ENCODE measurements at places on chromosomes 2 and 18.

DNA sequence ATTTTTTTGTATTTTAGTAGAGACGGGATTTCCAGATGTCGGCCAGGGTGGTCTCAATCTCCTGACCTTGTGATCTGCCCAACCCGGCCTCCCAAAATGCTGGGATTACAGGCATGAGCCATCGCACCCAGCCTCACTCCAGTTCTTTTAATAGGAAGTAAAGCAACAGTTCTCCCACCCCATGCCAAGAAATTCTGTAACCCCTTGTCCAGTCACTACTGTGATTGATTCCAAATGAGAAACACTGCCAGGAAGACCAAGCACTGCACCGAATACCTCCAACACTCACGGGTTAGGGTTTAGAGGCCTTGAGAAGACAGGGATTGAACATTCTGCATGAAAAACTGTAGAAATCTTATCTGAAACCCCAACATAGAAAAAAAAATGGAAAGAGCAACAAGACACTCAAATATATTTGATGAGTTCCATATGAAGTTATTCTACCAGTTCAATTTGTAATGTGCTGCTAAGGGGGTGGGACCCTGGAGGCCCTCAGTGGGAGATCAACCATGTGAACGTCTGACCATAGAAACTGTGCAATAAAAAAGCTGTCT is 48.2 kb upstream of the BIN1 start:
- DNase-seq = no peak

- DNase-seq = no peak
Observed at GRCh38 chr2:43086451-43087221, 139.8 kb downstream of the ZFP36L2 start.

DNA sequence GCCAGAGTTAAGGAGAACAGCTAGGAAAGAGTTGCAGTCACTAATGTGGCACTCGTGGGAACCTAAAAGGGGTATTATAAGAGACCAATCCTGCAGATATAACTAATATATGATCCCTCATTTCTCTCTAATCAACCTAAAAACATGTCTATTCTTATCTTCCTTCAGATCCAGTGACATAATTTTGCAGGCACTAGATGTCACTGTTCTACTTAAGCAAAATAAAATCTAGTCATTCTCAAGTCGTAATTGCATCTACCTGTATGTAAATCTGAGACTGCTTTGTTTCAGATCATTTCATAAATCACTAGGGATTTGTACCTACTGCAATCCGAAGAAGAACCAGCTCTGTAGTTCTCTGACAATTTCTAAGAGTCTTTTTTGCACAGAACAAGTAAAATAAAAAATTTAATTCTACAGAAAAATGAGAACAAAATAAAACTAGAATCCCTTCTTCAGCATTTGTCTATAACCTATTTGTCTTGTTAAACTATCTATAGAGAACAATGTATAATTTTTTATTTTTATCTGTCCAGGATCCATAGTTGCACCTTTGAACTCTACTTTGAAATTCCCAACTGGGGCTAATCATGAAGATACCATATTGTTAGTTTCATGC is 56.5 kb upstream of the ERBB4 start:
- DNase-seq = no peak

DNA sequence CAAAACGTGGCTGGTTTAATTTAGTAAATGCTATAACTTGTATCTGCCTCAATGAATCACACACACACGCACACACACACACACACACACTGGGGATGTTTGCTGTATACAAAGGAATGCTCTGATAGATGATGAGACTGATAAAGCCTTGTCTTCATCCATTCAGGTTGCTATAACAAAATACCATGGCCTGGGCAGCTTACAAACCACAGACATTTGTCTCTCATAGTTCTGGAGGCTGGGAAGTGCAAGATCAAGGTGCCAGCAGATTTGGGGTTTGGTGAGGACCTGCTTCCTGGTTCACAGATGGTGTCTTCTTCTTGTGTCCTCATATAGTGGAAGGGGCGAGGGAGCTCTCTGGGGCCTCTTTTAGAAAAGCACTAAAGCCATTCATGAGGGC is 149.5 kb upstream of the HDAC4 start:
- no peak for DNase-seq

DNA sequence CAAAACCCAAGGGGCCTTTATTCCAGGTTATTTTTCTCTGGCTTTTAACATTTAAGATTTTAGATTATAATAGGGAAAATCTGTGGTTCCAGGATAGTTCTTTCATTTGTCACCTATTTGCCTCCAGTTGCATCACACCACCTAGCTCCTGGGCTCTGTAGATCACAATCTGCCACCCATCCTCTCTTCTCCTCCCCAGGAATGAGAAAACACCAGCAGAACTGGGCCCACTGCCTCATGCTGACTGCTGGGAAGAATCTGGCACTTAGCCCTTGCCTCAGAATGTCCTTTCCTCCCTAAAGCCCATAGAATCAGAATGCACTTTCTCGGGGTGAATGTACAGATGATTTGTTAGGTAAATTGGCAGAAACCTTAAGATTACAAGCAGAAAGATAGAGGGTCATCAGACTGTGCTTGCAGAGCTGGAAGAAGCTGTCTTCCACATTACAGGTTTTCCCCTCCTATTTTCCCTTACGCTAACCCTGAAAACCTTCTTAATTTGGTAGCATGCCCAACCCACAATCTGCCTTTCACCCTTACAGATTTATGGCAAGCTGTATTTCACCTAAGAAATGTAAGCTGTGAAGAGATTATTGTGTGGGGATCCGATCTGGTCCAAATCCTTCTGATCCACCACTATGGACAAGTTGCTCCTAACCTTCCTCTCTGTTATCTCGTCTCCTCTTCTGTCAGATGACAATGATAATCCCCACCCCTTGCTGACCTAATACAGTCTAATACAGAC is 72.6 kb downstream of the LRRC30 start:
- no peak for DNase-seq

GRCh38 chr2:235264512-235264911 is 229.3 kb upstream of the AGAP1 start:
- DNase-seq = no peak

DNA sequence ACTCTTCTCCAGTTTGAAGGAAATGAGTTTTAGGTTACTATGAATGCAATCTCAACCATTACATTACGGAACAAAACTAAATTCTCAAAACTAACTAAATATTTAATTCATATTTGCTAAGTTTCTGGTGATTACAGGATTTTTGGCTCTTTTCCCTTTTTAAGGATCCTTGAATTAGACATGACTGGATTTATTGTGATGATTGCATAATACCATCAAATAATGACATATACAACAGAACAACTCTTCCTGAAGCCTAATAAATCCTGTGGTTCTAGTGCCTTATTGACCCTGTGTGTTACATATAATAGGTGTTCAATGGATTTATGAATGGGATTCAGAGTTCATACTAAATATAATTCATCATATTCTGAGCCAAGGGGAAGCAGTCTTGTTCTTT is 90.5 kb downstream of the WDR7 start:
- no peak for DNase-seq

DNA sequence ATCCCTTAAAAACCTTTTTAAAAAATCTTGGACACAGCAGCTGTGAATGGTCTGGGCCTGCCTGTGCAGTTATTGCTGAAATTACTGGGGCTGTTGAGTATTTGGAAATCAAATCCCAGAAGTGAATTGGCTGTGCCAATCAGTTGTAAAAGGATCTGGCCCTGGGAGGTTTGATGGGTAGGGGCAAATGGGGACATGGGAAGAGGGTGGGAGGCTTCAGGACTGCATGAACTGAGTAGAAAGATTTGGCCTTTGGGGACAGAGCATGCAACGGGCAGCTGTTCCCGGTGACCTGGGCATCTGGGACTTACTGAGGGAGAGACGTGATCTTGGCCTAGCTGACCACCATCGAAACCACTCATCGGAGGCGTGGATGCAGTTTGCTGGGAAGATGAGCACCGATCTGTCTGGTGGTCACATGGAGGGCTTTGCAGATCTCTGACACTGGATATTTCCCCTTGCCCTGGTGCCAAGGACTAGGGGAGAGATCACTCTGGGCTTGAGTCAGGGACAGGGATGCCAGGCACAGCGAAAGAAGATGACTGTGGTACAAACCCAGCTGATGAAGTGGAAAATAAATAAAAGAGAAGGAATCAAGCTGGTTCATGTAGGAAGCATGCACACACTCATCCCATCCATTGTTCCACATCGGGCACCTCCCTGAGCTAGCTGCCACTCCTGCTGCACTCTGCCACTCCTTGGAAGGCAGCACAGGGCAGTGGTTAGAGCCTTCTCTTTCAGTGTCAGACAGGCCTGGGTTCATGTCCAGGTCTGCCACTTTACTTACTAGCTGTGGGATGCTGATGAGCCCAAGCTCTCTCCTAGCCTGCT is 58.4 kb downstream of the SEMA4F start:
- no peak for DNase-seq

- no peak for DNase-seq
Observed at GRCh38 chr2:120990451-120990871, 254.8 kb downstream of the GLI2 start.

DNA sequence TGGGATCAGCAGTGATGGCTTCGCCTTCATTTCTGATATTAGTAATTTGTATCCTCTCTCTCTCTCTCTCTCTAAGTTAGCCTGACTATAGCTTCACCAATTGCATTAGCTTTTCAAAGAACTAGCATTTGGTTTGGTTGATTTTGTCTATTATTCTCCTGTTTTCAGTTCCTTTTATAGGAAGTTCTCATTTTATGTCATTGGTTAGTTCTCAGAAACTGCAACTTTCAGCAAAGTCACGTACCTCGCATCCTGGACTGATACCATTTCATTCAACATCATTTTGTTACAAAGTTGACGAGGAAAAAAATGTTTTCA is 450.8 kb downstream of the EIPR1 start:
- DNase-seq = no peak

GRCh38 chr2:158746488-158746887 is 48.6 kb upstream of the DAPL1 start:
- no peak for DNase-seq

DNA sequence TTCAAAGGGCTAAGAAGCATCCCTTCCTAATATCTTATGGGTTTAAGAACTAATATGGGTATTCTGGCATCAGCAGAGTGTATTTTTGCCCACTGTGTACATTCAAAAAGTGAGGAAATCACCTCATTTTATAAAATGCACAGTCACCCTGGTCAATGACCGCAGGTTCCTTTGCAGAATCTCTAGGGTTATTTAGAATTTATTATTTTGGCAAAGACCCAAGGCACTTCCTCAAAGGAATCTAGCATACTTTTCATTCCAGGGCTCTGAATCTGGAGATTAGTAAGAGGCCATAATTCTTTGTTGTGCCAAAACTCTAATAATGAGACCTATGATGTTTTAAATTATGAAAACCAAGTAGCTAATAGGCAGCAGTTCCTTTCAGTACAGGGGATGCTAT is 27.2 kb upstream of the CDH2 start:
- no peak for DNase-seq

- DNase-seq = peak; percentile 80
Observed at GRCh38 chr18:63161761-63162195, 157.8 kb downstream of the BCL2 start.

DNA sequence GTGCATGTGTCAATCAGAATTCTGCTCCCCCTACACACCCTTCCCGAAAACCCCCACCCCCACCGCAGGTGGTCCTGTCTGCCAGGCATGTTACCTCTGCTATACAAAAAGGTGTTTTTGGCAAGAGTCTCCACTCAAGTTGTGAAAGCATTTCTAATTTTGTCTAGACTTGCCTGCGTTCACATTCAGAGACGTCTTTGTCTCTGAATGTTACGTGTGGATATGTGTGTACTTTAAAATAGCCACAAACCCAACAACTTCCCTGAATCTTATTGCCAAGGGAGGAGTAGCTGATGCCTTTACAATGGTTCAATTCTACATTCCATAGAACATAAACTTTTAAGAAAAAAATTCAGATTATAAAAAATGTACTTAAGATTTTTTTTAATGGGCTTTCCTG is 66.6 kb downstream of the ITGA4 start:
- DNase-seq = no peak

DNA sequence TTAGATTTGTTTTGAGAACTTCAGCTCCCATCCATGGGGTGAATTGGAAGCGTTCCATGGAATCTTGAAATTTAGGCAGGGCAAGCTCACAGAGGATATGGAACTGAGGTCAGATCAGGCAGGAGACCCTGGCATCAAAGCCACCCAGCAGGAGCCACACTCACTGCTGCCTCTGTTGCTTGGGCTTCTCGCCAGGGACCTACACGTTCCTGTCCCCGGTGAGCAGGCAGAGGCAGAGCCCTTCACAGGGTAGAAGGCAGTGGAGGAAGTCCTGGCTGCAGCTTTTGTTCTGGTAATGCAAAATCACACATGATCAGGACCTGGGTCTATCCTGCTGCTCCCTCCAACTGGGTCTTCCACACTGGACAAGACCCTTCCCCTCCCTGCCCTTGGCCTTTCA is 42.1 kb downstream of the CAPN13 start:
- no peak for DNase-seq

DNA sequence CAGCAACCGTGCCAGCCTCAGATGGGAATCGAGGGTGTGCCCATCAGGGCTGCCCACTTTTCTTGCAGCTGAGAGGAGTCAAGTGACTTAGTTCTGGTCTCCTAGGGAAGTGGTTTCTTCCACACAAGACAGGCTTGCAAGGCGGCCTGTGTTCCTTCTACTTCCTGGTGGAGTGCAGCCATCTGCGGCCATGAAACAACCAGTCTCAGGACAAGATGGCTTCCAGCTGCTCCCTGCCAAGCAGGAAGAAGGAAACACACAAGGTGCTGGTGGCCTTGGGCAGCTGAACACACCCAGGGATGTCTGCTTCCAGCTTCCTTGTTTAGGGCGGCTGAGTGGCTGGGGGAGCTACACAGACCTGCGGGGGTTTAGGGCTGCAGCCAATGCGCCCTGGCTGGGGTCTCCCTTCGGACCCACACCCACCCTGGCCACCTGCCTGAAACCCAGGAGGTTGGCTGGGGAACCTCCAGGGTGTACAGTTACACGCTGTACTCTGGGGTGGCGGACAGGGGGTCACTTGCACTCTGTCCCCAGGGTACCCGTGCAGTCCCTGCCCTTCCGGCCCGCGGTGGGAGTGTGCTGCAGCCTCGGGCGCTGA is 34.7 kb downstream of the PTPN18 start:
- DNase-seq = no peak

GRCh38 chr2:189049709-189050164 is 75.6 kb downstream of the COL3A1 start:
- no peak for DNase-seq

- DNase-seq = no peak
Observed at GRCh38 chr18:63356272-63356896, 10.6 kb downstream of the KDSR start.
